ENCODE measurements at places on chromosomes 7 and 10.

GRCh38 chr7:3495530-3495929 is 194.5 kb downstream of the SDK1 start:
- no peak for DNase-seq

GRCh38 chr7:77217474-77218185 is 18.0 kb upstream of the FGL2 start:
- no peak for DNase-seq

GRCh38 chr10:120897343-120897742 is 46.2 kb downstream of the WDR11 start:
- DNase-seq = no peak

DNA sequence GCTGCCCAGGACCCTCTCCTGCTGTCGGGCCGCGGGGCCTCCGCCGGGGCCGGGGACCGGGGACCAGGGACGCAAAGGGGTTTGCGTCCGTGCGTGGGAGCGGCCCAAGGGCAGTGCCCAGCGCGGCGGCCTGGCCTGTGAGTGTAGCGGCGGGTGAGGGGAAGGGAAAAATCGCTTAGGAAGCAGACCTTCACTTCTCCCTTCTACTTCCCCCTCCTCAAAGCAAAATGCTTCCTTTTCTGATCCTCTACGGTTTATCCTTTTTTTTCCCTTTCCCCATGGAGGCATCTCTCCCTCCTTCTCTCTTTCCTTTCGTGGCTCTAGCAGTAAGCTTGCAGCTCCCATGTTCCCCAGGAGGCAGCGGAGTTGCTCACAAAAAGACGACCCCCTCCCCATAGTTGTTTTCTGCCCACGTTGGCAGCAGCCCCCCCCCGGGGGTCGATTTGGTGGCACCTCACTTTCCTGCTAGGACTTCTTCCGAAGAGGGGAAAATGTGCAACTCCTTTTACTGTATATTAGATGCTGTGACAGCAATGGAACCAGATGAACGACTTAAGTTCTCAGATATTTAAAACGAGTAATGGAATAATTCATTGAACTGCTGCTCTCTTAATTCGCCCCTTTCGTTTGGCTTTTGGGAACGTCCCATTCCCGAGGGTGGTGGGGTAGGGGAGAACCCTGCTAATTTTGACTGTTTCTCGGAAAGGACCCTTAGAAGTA is 724 bp downstream of the CAPZA2 start:
- DNase-seq = no peak

DNA sequence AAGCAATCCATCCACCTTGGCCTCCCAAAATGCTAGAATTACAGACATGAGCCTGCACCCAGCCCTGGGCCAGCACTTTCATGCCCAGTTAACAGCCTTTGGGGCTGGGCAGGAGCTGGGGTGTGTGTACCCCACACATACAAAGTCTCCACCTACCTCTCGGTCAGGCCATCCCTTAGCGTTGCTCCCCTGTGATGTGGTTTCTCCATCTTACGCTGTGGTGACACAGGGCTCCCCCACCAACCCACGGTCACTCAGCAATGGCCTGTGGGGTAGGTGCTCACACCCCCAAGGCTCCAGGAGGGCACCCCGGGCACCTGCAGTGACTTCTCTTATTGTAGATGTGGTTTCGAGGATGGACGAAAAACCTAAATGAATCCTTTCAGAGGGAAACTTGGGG is 58.8 kb downstream of the ASB13 start:
- DNase-seq = no peak

- no peak for DNase-seq
Observed at GRCh38 chr10:71262027-71262426, 49.7 kb downstream of the UNC5B start.

Measured in NCI-H1048 (cell line).